ENCODE measurements at places on chromosomes 1 and 21. TPM values are rescaled to one million over a fixed set of nuclear protein-coding genes. Genes with fewer than 3 reads are reported as not detected.

DNA sequence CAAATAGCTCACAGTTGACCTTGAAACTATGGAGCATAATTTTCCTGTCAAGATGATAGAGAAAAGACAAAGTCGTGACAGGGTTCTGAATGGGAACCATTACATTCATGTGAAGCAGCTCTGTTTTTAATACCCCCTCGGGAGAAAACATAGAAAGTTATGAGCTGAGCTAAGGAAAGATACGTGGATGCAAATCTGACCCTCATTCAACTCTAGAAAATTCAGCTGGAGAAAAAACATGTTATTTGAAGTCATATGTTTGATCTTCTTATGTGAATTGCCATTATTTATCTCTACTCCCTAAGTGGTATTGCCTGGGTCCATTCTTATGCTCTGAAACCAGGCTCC is 48.0 kb upstream of the LRRC52 start:
- DNase-seq = no peak

DNA sequence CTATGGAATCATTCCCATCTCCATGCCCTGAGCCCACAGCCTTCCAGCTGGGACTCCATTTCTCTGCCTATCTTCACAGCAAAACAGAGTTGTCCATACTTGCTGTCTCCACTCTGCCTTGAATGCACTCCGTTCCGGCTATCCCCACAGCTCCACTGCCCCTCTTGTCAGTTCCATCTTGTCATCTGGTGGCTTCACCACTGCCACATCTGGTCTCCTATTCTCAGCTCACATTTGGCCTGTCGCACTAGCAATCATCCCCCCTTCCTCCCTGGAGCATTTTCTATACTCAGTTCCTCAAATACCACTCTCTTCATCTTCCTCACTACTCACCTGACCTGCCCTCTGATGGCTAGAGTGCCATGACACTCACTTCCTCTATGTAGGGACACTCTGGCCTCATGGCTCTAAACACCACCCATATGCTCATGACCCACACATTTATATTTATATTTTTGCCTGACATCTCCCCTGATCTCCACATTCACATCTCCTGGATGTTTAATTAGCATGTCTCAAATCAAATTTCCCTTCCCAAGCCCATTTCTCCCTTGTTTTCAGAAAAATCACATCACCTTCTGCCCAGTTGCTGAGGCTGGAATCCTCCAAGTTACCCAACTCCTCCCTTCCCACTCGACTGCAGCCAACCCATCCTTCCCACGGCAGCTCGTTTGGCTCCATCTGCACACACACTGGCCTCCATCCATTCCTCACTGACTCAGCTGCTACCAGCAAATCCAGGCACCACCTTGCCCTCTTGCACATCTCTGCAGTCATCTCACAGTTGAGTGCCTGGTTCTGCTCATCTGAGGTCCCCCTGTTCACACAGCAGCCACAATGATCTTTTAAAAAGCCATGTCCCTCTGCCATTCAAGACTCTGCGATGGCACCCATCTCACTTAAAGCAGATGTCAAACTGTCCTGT is 6.1 kb downstream of the ZNF692 start:
- no peak for DNase-seq

DNA sequence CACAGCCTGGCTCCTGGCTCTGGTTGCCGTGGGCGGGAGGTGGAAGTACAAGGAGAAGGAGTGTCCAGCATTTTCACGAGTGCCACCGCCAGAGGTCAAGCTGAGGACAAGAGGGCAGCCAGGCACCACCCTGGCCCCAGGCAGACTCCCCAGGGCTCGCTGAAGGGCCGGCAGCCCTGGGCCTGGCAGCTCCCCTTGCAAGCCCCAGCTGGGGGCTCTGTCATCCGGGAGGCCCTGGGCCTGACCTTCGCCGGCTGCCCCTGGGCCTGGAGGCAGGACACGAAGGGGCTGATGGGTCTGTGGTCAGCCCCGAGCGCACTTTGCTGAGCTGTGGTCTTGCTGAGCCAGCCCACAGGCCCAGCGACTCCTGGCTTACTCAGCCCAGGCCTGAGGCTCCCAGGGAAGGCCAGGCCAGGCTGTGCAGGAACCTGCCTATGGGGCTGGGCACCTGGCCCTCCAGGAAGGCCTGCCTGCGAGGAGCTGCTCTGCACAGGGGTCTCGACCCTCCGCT is 74.8 kb downstream of the MORN1 start:
- no peak for DNase-seq

The RALGPS2 gene
- polyA plus RNA-seq = 8.3 TPM

DNA sequence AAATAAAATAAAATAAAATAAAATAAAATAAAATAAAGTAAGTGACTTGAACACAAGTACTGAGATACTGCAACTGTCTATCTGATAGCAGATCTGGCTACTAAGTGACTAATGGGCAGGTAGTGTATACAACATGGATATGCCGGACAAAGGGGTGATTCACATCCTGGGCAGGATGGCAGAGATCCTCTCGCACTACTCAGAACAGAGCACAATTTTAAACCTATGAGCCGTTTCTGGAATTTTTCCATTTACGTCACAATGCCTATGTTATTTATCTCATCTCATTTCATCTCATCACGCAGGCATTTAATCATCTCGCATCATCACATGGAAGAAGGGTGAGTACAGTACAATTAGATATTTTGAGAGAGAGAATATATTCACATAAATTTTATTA is 233.3 kb upstream of the COA6 start:
- no peak for DNase-seq

GRCh38 chr1:208344202-208344857 is 100.1 kb upstream of the PLXNA2 start:
- DNase-seq = no peak

DNA sequence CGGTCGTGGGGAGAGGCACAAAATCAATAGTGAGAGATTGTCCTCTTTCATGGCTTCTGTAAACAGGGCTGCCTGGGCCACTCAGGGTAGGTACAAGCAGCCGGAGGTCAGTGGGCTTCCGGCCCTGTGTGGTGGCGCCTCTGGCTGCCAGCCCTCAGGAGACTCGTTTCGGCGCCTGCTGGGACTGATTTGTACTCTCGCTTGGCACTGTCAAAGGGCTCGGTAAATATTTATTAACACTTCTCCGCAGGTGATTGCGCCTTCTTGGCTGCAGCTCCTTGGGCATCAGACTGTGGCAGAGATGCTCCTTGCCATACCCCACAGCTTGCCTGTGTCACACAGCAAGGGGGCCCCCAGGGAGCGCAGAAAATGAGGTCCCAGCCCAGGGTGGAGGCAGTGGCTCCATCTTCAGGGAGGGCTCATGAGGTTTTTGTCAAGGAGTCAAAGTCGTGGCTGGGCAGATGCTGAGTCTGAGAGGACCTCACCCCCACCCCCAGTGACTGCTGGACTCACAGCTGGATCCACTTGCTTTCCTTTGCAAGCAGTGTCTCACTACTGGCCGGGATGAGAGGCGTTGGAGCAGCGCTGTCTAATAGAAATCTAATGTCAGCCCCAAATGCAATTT is 262.5 kb downstream of the GRIK3 start:
- no peak for DNase-seq

The IFI44 gene
- 4.9 TPM for polyA plus RNA-seq

GRCh38 chr1:29230204-29230552 is 556 bp downstream of the MECR start:
- no peak for DNase-seq

GRCh38 chr1:66489151-66489550 is 44.8 kb upstream of the SGIP1 start:
- no peak for DNase-seq

- DNase-seq = no peak
Measured at GRCh38 chr1:155006601-155007101, 4.0 kb downstream of the ZBTB7B start.

- no peak for DNase-seq
Measured at GRCh38 chr1:82704966-82705365, 904.2 kb downstream of the ADGRL2 start.

- no peak for DNase-seq
Measured at GRCh38 chr1:243375596-243375995, 119.8 kb downstream of the SDCCAG8 start.

Measured in small intestine (tissue), 16 donors.